ENCODE measurements at places on chromosomes 1 and 21.

GRCh38 chr1:60265560-60266535 lies 192.3 kb upstream of the C1orf87 start:
- DNase-seq = no peak

DNA sequence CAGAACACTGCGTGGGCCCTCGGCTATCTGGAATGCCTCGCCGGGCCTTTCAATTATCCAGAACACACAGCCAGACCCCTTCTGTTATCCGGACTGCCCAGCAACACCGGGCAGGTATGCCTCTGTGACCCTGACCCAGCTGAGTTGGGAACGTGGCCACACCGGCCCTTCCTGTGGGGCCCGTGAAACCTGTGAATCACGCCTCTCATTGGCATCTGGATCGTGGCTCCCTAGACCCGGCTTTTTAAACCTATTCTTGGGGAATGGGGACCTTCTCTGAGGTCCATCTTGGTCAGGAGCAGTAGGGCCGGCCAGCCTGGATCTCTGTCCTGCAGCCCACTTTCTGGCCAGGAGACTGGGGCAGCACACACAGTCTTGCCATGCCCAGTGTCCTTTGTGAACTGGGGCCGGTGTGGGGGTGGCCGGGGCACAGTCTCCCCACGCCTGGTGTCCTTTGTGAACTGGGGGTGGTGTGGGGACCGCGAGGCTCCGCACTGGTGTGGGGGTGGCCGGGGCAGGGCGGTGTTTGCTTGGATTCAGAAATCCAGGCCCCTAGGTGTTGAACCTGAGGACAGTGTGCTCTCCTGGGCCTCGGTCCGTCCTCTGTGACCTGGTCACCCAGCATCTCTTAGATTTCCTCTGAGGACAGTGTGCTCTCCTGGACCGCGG lies 11.1 kb downstream of the COL18A1 start:
- no peak for DNase-seq

GRCh38 chr21:29647353-29647781 lies 292.4 kb downstream of the GRIK1 start:
- no peak for DNase-seq

DNA sequence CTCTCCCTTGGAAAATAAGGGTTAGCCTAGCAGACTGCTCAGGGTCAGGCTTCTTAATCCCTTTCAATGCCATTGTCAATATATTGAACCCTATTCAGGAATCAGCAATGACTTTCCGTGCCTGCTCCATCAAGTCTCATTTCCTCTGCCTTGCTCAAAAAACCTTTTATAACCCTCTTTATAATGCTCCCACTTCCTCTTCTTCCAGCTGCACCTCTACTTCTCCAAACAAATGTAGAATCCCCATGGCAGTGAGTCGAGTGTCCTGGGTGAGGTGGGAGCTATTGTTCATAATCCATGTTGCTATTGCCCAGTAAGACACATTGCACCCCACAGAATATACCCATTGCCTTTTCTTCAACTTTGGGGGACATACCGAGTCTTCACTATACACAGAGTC lies 58.6 kb downstream of the OLIG1 start:
- DNase-seq = no peak

GRCh38 chr1:110690709-110691365 lies 16.1 kb upstream of the KCNA3 start:
- no peak for DNase-seq

DNA sequence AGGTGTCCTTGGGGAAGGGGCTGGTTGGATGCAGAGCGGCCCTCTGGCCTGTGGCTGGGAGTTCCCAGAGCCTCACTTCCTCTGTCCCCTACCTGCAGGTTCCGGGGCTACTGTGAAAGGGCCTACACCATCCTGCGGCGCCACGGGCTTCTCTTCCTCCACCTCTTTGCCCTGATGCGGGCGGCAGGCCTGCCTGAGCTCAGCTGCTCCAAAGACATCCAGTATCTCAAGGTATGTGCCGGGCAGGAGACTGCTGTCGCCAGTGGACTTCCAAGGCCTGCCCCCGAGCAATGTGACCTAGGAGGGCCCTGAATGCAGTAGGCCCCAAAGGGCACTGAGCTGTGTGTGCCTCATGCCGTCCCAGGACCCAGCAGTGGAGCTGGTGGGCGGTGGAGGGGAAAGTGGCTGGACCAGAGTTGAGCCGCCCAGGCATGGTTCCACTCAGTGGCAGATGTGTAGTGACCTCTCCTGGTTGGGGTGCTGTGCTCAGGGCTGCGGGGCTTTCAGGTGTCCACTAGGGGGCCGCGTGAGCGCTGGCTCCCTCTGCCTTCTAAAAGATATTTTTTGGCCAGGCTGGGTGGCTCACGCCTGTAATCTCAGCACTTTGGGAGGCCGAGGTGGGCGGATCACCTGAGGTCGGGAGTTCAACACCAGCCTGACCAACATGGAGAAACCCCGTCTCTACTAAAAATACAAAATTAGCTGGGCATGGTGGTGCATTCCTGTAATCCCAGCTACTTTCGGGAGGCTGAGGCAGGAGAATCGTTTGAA lies 73.4 kb downstream of the PIK3CD start:
- peak; percentile 68 for DNase-seq

DNA sequence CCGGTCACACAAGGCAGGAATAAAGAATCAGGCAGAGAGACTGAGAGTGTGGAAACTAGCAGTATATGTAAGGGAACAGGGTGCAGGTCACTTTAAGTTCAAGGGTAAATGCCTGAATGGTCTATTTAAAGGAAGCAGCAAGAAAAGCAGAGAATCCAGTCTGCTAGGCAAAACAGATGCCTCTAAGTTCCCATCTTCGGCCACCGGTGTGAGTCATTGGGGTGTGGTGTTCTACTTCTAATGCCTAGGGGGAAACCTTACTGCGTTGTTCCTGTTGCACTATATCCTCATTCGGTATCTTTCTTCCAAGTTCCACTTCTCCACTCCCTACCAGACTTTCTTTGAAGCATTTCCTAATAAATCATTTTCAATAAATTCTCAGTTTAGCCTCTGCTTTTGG lies 259.9 kb downstream of the HHIPL2 start:
- DNase-seq = peak; percentile 26

GRCh38 chr1:20119347-20119746 lies at the start of gene PLA2G2D:
Gene PLA2G2D (minus strand): TSS chr1:20119536. CDS start chr1:20119498, 38 bp downstream.
- DNase-seq = no peak

DNA sequence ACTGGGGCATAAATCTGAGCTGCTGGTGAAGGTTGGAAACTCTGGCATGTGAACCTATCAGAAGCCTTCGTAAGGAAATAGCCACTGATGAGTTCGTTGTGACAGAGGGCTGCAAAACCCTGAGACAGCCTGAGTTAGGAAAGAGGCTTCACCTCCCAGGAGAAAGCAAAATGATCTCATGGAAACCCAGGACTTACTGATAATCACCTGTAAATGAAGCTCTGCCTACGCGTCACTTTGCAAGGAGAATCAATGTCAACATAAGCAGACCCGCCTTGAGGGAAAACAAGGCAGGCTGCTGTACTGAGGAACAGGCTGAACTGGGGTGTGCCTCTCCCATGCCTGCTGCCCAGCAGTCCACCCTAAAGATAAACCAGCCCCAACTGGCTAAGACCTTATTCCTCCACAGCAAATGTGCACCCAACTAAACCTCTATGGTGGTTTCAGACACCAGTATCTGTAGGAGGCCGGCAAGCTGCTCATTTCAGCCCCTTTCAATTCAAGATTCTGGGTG lies 46.8 kb upstream of the SLC44A3 start:
- no peak for DNase-seq

GRCh38 chr1:78843546-78843945 lies 163.0 kb downstream of the ADGRL4 start:
- DNase-seq = no peak

DNA sequence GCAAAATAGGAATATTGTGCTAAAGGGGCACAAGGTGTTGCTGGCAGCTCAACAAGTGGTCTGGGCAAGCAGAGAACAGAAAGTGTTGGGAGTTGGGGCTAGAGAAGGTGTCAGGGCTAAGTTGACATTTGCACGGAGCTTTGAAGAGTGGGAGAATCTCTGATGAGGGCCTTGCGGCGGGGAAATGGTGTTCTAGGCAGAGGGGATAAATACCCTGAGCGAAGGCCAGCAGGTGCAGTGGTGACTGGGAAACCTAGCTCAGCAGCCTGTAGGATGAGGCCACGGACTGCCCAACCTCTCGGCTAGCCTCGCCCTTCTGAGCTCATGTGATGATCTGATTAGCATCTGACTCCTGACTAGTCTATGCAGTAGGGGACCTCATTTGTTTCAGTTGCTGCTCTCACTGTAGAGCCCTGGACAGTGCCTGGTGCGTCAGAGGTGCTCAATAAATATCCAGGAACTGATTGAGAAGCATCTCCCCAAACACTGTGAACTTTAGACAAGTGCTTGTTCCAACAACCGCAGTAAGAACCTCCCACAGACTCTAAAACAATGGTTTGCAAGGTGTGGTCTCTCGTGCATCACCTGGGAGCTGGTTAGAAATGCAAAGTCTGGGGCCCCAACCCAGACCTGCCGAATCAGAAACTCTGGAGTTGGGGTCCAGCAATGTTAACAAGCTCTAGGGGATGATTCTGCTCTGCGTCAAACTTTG lies 1.0 kb upstream of the FOXO6 start:
- no peak for DNase-seq

- DNase-seq = no peak
Measured at GRCh38 chr21:42142141-42142540, 71.0 kb downstream of the UMODL1 start.

DNA sequence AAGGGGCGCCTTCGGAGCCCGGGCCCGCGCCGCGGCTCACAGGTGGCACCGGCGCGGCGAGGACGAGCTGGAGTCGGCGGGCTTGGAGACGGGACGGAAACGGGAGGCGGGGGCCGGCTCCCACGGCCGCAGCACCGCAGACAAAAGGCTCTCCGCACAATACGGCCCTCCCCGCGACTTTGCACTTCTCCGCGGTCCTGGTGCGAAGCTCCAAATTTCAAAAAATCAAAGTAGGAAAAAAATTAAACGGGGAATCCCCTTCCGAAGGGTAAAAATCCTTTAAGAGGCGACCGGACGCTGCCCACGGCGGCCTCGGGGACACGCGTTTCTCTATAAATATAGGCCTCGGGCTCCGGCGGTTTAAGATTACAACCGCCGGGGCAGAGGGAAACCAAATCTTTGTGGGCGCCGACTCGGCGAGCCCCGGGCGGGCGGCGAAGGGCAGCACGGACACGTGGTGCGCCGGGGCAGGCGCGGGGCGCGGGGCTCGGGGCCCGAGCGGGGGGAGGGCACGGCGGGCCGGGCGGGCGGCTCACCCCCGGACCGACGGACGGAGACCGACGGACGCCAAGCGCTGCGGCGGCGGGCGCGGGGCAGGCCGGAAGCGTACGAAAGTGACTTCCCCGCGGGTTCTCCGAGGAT lies 453 bp downstream of the PABPC4 start:
- DNase-seq = no peak

DNA sequence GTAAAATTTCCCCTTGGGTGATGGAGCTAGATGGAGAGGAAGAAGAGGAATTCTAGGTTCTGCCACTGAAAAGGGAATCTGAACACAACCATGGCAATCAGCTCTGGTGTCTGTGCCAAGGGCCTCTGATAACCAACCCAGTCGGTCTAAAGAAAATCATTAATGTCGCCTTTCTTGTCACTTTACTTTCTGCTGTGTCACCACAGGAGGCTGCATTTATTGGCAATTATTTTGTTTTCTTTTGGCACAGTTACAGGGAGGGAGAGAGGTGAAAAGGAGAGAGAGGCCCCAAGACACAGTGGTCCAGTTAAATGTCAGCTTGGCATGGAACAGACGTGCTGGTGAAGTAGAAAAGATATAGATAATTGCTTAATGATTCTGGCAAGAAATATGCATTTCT lies 287.0 kb downstream of the ASTN1 start:
- no peak for DNase-seq

DNA sequence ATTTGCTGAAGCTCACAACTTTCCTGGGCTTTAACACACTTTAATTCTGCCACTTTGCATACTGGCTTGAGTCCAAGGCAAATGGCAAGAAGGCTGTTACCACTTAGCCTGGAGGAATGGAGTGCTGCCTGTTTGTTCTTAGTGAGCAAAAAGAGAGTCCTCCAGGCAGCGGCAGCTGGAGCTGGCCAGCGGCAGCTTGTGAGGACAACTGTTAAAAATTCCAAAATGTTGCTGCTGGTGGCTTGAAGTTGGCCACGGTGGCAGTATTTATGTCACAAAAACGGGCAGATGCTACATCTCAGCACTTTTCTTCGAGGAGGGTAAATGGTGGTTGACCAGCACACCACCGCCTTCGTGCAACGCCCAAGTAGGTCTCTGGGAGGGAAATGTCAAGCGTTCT lies 27.3 kb downstream of the STPG1 start:
- DNase-seq = no peak

DNA sequence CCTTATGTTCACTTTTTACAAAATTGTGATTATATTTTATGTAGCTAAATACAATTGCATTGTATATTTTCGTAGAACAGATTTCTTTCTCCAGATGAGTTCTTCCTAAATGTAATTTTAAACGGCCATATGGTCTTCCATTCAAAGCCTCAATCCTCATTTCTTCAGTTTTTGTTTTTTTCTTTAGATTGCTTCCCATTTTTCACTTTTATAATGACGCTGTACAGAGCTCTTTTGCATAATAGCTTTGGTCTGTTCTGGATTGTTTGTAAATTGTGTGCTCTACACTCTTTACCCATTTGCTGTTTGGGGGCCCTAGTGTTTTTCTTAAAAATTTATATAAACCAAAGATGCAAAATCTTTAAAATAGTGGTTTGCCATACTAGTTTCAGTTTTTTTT lies 27.8 kb downstream of the AVPR1B start:
- no peak for DNase-seq

- DNase-seq = no peak
Measured at GRCh38 chr1:111422546-111423391, 4.8 kb downstream of the OVGP1 start.

DNA sequence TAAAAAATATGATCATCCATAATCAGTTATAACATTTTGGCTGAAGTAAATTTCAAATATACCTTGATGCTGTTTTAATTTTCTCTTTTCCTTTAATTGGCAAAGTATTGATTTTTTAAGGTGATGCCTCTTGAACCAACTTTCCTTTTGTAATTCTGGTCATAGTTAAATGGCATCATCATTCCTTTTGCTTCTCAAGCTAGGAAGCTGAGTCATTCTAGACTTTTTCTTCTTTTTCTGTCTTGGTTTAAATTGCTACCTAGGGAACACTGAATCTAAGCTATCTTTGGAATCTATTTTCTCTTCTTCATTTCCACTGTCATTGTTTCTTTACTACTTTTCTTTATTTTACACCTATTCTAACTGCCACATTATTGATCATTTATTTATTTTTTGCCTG lies 162.7 kb downstream of the HMCN1 start:
- no peak for DNase-seq

GRCh38 chr1:63621698-63622097 lies 28.5 kb downstream of the PGM1 start:
- no peak for DNase-seq

- no peak for DNase-seq
Measured at GRCh38 chr1:210231846-210232510, 618 bp upstream of the SERTAD4 start.

GRCh38 chr1:226131639-226132038 lies 54.9 kb downstream of the ACBD3 start:
- no peak for DNase-seq
